ENCODE measurements at places on chromosomes 12 and 14.

- DNase-seq: no peak
Measured at GRCh38 chr14:105530285-105531087, 4.1 kb downstream of the TMEM121 start.

DNA sequence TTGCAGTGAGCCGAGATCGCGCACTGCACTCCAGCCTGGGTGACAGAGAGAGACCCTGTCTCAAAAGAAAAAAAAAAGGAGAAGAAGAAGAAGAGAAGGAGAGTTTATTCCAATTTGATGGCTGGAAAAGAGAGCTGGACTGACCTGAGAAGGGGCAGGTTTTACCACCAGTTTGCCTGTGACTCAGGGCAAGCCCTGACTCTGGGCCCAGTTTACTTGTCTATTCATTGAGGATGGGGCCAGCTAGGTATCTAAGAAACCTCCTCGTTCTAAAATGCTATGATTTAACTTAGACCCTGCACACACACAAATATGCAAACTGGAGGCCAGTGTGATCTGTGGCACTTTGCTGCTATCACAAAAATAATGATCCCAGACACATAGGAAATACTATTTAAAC, 155.0 kb downstream of the FOXN3 start:
- DNase-seq: no peak

DNA sequence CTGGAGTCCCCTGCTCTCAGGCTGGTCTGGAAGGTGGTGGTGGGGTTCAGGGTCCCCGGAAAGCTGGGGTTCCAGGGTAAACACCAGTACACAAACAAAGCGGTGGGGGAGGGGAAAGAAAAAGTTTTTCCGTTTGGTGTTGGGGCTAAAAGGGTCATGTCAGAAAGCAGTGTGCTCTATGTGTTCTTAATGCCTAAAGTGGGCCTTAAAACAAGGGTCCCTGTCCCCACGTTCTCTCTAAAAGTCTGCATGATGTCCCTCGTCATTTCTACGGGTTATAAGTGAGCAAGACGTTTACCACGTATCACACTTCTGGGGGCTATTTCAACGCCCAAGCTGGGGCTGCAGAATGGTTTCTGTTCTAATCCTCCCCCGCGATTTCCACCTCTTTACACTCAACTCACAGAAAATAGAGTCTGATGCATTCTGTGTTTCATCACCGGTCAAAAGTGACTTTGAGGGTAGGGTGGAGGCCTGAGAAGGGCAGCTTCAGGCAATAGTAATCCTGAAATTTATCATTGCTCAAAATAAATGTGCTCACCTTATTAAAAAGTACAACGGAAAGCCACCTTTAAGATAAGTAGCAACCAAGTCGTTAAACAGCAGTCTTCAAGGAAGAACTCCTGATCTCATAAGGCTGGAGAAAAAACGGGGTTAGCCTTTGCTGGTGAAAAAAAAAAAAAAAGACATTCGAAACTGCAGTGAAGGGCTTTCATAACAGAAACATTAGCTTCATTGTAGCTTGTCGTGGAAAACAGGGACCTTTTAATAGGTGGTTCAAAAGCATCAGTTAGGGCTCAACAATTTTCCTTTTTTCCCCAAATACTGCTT, 63.9 kb upstream of the PTGR2 start:
- DNase-seq: no peak

- no peak for DNase-seq
Measured at GRCh38 chr12:19739195-19739776, 300.0 kb downstream of the AEBP2 start.

GRCh38 chr12:64585104-64585503, 25.2 kb upstream of the RASSF3 start:
- DNase-seq: no peak

DNA sequence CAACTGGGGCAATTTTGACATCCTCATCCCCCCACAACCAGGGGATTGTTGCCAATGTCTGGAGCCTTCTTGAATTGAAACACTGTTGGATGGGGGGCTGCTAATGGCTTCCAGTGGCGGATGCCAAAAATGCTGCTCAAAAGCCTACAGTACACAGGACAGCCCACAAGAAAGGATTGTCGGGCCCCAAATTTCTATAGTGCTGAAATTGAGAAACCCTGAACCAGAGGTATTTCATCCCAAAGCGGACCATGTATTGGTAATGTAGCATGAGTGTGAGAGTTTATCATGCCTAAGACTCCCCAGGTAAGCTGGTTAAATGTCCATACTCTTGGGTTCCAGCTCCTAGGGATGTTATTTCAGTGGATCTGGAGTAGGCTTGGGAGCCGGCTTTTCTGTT, 544.0 kb downstream of the BCL11B start:
- no peak for DNase-seq

GRCh38 chr12:99136516-99136915, 491.4 kb downstream of the APAF1 start:
- DNase-seq: no peak

GRCh38 chr14:99472937-99473336, 7.7 kb downstream of the SETD3 start:
- DNase-seq: no peak

DNA sequence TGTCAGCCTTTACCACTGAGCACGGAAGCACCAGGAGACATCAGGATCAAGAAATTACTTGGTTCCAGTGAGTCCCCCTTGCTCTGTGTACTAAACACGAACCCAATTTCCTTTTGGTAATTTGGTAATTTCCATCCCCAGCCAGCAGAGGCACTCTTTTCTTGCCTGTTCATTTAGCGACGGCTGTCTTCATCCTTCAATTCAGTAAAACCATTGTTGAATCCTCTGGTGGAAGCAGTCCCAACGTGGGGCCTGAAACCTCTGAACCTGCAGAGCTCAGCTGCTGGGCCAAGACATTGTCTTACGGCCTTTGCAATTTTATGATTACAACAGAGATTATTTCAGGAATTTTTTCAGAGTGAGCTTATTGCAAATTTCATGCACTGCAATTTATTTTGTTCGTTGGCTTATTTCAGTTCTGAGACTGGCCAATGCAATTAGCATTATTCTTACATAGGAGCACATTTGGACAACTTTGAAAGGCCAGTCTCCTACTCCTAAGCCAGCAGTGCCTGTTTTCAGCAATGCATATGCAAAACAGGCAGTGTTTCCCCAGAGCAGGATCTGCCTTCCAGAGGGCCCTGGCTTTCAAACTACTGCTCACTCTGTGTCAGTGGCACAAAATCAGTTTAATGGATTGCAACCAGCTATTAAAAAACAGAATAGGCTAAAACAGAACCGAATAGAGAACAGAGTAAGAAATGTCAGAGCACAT, 372.9 kb upstream of the TMEM132C start:
- no peak for DNase-seq

GRCh38 chr14:36522347-36522971, 2.4 kb upstream of the NKX2-1 start:
- DNase-seq: no peak

- DNase-seq: no peak
Measured at GRCh38 chr14:101355284-101355683, 206.0 kb upstream of the DIO3 start.

- DNase-seq: no peak
Measured at GRCh38 chr12:80830533-80831088, 107.1 kb downstream of the LIN7A start.

DNA sequence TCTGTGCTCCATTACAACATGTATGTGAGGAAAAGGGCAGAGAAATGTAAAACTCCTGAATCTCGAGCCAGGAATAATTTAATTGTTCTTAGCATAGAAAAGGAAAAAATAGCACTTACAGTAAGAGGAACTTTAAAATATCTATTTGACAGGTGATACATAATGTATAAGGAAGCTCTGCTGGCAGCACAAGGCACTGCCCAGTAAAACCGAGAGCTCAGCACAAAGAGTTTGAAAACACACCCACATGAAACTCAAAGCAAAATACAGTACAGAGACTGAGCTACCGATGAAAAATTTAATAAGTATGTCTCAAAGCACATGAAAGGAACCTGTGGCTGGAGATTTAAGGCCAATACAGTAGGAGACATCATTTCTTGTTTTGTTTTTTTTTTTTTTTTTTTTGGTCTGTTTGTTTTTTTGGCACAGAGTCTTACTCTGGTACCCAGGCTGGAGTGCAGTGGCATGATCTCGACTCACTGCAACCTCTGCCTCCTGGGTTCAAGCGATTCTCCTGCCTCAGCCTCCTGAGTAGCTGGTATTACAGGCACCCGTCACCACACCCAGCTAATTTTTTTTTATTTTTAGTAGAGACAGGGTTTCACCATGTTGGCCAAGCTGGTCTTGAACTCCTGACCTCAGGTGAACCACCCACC, 19.2 kb downstream of the CLIP1 start:
- DNase-seq: no peak

- no peak for DNase-seq
Measured at GRCh38 chr14:74954232-74954946, 1.0 kb downstream of the PGF start.

- DNase-seq: no peak
Measured at GRCh38 chr12:122022393-122023338, 982 bp downstream of the BCL7A start.

DNA sequence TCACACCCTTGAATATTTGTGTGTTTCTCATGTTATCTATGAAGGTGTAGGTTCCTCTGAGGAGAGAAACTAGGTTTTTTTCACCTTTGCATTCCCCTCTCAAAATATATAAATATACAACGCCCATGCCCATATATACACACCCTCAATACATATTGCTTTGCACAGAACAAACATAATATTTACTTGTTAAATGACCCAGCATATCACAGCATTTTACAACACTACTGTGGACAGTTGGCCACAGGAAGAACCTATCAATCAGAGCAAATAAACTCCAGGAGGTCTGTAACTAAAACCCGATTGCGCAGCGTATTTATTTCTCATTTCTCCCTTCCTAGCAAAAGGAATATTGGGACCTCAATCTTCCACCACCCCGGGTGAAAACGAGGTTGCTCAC, 196.0 kb downstream of the SLC5A8 start:
- DNase-seq: no peak

- no peak for DNase-seq
Measured at GRCh38 chr12:89893972-89894706, 185.5 kb upstream of the ATP2B1 start.

GRCh38 chr14:101819251-101819990, 57.9 kb downstream of the PPP2R5C start:
- no peak for DNase-seq

DNA sequence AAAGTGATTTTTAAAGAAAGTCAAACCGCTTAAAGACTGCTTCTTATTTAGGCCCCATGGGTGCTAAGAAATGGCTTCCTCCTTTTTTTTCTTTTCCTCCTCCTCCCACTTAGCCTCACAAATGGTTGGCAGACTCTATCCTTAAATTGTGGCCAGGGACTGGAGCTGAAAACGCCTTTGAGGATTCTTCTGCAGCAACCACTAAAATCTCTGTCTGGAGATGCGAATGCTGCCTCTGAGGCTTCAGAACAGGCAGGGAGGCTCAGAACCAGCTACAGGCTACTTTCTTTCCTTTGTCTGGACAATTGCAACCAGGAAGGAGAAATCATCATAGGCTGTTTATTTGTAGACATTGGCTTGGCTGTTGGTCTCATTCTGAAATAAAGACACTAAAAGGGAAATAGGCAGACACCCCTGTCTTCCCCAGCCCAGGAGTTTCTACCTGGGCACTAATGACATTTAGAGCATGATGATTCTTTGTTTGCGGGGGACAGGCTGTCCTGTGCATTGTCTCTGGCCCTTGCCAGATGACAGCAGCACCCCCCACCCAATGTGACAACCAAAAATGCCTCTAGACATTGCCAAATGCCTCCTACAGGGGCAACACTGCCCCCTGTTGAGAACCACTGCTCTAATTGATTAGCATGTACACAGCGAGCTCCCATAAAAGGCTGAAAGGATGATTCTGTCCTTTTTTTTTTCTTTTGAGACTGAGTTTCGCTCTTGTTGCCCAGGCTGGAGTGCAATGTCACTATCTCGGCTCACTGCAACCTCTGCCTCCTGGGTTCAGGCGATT, 50.3 kb downstream of the MAP1LC3B2 start:
- DNase-seq: no peak

DNA sequence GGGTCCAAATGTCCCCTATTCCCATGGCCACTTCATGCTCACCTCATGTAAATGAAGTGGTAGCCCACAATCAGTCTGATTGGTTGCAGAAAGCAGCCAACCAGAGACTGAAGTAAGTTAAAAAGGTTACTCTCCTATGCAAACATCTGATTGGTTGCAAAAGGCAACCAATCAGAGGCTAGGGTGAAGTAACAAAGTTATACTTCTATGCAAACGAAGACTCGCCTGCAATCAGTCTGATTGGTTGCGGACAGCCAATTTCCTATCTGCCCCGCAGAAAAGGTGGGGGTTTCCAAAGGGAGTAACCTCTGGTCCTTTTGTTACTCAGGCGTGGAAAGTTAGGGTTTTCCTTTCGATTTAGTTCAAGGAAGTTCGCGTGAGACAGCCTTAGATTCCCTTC, 208.1 kb upstream of the NEDD1 start:
- DNase-seq: no peak

DNA sequence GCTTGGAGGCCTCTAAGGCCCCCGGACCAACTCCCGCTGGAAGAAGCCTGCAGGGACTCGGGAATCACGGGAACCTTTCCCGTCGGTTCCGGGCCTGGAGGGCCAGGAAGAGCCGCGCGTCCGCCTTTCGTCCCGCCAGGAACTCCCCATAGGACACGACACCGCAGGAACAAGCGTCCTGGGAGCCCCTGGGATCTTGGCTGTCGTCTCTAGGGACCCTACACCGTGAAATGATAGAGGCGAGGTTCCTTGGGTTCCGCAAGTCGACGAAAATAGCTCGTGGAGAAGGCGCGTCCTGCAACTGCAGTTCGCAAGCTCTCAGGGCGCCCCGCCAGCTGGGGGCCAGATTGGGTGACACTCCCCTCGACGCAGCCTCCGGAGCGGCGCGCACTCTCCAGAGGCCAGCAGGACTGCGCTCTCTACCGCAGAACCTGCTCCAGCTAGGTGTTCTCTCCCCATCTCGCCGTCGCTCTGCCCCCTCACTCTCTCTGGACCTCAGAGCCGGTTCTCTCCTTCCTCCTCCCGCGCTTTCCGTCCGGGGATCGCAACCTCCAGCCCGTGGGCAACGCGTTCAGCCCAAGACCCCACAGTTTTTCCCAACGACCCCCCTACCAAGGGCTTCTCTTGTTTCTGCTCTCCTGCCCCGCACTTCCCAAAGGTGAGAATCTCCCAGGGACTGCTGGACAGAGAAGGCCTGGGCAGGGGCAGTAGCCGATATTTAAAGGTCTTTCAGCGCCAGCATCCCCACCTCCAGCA, 776 bp downstream of the BMP4 start:
- DNase-seq: no peak

DNA sequence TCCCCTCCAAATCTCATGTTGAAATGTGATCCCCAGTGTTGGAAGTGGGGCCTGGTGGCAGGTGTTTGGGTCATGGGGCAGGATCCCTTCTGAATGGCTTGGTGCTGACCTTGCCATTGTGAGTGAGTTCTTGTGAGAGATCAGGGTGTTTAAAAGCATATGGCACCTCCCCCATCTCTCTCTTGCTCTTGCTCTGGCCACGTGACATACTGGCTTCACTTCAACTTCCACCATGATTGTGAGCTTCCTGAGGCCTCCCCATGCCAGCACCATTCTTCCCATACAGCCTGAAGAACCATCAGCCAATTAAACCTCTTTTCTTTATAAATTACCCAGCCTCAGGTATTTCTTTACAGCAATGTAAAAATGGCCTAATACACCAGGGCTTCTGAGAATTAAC, 79.8 kb upstream of the C14orf132 start:
- no peak for DNase-seq

Measured in T1000 (cell line).